ENCODE measurements at places on chromosomes 16 and 17.

DNA sequence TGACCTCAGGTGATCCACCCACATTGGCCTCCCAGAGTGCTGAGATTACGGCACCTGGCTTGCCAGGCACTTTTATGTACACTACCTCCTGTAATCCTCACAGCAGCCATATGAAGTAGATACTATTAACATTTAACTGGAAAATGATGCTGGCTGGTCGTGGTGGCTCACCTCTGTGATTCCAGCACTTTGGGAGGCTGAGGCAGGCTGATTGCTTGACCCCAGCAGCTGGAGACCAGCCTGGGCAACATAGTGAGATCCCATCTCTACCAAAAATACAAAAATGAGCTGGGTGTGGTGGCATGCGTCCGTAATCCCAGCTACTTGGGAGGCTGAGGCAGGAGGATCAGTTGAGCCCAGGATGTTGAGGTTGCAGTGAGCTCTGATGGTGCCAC, 2.0 kb upstream of the MAPK3 start:
- no peak for DNase-seq

DNA sequence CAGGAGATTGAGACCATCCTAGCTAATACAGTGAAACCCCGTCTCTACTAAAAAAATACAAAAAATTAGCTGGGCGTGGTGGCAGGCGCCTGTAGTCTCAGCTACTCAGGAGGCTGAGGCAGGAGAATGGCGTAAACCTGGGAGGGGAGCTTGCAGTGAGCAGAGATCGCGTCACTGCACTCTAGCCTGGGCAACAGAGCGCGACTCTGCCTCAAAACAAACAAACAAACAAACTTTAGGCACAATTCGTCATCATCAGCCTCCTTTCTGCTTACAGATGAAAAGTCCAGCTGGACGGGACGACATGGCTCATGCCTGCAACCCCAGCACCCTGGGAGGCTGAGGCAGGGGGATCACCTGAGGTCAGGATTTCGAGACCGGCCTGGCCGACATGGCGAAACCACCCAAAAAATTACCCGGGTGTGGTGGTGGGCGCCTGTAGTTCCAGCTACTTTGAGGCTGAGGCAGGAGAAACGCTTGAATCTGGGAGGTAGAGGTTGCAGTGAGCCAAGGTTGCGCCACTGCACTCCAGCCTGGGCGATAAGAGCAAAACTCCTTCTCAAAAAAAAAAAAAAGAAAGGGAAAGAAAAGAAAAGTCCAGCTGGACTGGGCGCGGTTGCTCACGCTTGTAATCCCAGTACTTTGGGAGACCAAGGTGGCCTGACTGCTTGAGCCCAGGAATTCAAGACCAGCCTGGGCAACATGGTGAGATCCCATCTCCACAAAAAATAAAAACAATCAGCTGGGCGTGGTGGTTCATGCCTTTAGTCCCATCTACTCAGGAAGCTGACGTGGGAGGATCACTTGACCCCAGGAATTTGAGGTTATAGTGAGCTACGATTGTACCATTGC, 1.5 kb upstream of the SPIRE2 start:
- no peak for DNase-seq

- DNase-seq, result no peak
Measured at GRCh38 chr16:1177750-1178149, 24.8 kb downstream of the CACNA1H start.

GRCh38 chr17:67503184-67503583, 126.1 kb downstream of the PITPNC1 start:
- DNase-seq, result peak; percentile 35

DNA sequence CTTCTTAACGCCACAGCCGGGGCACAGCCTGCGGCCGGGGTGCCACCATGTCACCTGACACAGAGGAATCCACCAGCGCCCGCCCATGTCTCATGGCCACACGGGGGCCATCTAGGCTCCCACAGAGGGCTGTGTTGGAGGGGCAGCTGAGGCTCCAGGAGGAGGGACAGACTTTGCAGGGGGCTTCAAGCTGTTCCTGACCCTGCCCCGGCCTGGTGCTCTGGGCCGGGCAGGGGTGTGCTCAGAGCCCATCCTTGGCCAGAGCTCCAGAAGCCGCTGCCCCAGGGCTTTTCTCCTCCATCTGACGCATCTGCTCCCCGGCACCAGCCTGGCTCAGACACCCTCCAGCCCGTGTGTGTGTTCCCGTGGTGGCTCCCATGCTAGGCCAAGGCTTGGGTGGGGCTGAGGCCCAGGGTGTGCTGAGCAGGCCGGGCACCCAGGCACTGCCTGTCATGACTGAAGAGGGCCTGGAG, 7.8 kb upstream of the SLC38A10 start:
- DNase-seq, result no peak

GRCh38 chr16:27273330-27273669, 4.7 kb upstream of the NSMCE1 start:
- no peak for DNase-seq

- DNase-seq, result no peak
Measured at GRCh38 chr16:87729266-87729954, 36.4 kb downstream of the KLHDC4 start.

DNA sequence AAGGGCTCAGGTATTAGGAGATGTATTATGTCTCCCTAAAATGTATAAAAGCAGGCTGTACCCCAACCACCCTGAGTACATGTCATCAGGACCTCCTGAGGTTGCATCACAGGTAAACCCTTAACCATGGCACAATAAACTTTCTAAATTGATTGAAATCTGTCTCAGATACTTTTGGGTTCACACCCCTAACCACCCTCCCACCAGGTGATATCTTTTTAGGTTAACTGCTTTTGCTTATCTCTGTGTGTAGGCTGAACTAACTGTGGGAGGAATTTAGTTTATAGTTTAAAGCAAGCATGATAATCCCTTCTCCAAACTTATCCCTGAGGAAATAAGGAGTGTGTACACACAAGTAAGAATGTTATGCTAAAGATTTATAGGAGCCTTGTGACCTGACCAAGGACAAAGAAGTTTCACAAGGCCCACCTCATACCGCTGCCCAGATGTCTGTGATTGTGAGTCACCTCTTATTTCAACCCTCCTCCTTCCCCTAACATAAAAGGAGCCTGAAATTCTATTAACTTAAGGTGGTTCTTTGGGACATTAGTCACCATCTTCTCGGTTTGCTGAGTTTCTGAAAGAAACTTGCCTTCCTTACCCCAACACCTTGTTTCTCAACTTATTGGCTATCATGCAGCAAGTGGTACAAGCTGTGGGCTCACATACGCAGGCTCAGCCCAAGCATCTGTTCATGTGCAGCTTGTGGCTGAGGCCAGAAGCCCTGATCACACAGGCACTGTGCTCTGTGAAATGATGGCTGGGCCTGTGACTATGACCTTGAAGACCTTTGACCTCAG, 11.3 kb downstream of the PRSS22 start:
- DNase-seq, result no peak

GRCh38 chr17:64491034-64491860, 5.6 kb downstream of the POLG2 start:
- DNase-seq, result peak; percentile 52

- DNase-seq, result no peak
Measured at GRCh38 chr16:19315889-19316433, 30.4 kb downstream of the CLEC19A start.

GRCh38 chr17:15920758-15921239, 24.1 kb upstream of the ADORA2B start:
- DNase-seq, result no peak

DNA sequence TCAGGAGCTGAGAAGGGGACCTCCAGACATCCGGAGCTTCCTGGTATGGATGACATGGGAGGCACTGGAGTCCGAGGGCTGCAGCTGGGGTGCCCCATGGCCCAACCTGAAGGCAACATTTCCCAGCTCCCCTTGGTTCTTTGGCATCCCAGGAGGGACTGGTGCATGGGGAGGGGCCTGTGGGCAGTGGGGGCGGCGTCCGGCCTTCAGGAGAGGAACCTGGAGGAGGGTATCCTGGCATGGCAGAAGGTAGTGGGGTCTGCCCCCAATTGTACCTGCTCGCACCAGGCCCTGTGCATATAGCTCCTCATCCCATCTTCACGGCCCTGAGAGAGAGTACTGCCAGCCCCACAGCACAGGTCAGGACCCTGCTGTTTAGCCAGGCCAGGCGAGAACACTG, 11.9 kb downstream of the NPTX1 start:
- DNase-seq, result no peak

- DNase-seq, result no peak
Measured at GRCh38 chr16:83727751-83728352, 79.9 kb upstream of the HSBP1 start.

- no peak for DNase-seq
Measured at GRCh38 chr16:68283801-68284598, 19.7 kb downstream of the SLC7A6 start.

DNA sequence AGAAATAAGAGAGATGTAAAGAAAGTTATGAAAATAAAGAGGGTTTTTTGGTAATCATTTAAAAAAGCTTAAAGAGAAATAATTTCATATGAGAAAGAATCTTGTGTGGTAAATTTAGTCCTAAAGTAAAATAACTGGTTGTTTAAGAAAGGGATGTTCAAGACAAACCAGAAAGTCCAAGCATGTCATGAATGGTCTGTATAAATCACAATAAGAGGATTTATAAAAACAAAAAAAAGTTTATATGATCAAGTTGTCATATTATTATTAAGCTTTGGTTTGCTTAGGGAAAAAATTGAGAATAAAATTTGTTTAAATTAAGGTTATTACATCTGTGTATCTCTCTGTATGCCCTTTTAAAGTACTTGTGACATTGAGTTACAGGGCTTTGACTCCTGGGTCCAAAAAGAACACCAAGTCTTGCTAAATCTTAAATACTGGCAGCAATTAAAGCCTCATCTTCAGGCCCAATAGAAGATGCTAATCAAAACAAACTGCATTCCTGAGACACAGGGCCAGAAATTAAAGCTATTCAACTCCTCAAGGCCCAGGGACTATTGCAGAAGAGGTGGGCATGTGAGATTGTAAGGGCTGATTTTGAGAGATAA, 15.6 kb upstream of the TRIM25 start:
- no peak for DNase-seq

GRCh38 chr17:50816771-50817751, 18.3 kb upstream of the WFIKKN2 start:
- peak; percentile 62 for DNase-seq

DNA sequence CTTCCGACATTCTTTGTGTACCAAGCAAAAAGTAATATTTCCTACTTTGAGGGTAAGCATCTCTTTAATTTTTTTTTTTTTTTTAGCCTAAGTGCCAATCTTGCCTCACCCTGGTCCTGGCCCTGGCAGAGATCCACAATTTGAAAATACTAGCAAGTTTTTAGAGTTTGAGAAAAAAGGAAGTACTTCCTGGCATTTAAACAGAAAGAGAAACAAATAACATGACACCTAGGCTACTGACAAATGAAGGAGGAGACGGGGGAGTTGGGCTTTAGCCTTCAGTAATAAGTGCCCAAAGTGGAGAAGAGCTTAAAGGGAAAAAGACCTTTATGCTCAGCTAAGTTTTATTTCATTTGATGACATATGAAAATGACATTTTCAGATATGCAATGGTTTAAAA, 92.8 kb downstream of the HS3ST3A1 start:
- DNase-seq, result no peak

Data from activated naive CD4-positive, alpha-beta T cell treated with Interleukin-2 at 50 U/mL for 16 hours (primary cell).